ENCODE measurements at places on chromosomes 12 and 14.

DNA sequence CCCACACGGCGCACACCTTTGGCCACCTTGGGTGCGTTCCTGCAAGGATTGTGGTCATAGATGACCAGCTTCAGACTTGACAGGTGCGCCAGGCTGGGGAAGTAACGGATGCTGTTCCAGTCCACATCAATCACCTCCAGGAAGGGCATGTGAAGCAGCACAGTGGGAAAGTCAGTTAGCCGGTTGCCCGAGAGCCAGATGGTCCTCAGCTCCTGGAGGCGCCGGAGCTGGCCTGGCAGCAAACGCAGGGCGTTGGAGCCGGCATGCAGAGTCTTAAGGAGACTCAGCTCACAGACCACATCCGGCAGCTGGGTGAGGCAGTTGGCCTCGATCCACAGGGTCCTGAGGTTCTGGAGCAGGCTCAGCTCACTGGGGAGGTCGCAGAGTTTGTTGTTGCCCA, 581 bp downstream of the LRRC10 start:
- DNase-seq: no peak

DNA sequence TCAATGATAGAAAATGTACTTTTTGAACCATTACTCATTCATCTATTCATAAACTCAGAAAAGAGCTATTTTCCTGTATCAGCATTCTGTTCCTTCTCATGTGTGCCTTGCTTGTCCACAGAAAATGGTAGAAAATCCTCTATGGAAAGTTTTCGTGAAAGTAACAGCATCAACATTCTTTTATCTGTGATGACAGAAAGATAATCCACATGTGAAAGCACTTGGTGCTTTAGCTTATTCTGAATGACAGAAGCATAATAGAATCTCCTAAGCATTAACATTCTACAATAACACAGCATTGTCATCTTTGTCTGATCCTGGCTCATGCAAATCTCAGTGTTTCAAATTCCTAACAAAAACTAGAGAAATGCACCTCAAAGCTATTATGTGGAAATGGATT, 431.9 kb downstream of the ADAMTS20 start:
- no peak for DNase-seq

DNA sequence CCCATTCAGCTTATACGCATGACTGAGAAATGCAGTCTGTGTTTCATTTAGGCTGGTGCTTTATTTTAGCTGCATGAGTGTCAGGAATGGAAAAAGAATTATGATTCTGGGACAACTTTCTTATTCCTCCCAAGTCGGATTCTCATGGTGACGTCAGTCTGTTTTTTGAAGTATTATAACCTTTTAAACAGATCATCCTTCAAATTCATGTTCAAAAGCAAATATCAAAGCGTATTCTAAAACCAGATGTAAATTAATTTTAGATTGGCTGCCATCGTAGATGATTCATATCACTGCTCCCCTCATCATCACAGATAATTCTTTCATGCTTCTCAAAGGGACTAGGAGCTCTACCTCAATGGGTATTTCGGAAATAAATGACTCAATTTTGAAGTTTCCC, 15.0 kb downstream of the FNTB start:
- DNase-seq: no peak

DNA sequence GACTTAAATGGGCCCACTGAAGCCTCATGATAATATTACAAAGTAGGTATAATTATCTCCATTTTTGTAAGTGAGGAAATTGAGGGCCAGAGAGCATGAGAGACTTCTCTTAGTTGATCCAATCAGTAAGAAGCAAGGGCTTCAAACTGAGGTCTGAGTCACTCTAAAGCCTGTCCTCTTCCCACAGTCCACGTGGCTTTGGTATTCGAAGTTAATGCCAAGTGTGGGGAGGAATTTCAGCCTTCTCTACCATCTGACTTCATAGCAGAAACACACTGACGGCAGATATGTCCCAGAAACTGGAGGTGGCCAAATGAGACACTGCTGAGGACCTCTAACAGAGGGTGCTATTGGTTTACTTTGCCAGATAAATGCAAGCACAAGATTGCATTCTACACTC, 114.4 kb upstream of the OVCH1 start:
- no peak for DNase-seq

DNA sequence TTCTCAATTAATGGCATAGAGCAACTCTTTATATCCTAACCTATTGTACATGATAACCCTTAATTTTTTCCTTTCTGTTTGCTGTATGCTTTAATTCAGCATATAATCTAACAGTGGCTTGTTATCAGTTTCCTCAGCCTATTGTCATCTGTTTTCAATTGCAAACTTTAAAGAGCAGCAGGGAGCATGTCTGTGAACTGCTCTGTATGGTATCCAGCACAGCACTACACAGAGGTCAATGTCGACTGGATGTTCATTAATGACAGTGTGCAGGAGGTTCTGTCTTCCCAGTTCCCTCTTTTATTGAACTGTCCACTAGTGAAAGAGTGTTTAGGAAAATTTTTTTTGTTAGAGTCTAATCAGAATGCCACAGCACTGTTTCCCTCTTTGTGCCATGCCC, 609.1 kb downstream of the SOX5 start:
- DNase-seq: no peak

GRCh38 chr14:67857778-67858350, 38.3 kb downstream of the RAD51B start:
- no peak for DNase-seq

DNA sequence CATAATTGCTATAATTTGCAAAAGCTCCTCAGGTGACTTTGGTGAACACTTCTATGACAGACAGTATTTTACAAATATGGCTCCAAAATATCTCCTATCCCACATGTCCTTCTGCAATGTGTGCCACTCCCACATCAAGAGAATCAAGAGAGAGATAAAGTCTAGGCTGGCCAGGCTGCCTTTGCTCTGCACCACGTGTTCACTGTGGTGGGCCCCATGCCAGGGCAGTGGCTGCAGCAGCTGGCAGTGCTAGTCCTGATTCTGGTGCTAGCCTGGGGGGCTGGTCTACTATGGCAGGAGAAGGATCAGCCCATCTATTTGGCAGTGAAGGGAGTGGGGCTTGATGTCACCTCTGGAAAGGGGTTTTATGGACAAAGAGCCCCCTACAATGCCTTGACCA, 86.3 kb downstream of the DRAM1 start:
- DNase-seq: no peak

GRCh38 chr12:4225571-4225970, 48.0 kb upstream of the CCND2 start:
- DNase-seq: no peak

GRCh38 chr12:87820524-87821202, 208.5 kb downstream of the C12orf50 start:
- DNase-seq: no peak
